ENCODE measurements at places on chromosomes 13 and 19.

- no peak for DNase-seq
These were observed 22.8 kb upstream of the C1QTNF9 start for GRCh38 chr13:24286624-24287023.

GRCh38 chr19:43656436-43656835, 13.5 kb downstream of the PLAUR start:
- no peak for DNase-seq

DNA sequence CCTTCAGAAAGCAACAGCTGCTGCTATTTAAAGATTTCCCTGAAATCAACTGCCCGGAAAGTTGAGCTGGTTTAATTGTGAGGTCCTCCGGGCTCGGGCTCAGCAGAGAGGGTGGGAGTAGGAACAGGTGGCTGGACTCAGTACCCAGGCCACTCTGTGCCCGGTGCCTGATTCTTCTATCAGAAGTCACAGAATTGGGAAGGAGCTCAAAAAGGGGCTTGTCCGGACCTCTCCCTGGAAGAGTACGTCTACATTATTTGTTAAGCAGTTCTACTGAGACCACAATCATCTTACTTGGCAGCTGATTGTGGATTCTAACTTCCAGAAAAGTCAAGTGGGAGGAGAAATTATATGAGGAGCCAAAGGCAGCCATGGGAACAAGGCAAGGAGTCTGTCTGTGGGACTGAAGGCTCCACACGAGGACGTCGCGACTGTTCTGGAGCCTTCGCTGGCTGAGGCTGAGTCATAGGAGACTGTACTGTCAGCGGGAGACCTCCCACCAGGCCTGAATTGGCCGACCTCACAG, 91.7 kb upstream of the ANKRD10 start:
- DNase-seq: peak; percentile 8

GRCh38 chr13:50208826-50209335, 193.6 kb downstream of the KCNRG start:
- DNase-seq: peak; percentile 42

- DNase-seq: peak; percentile 50
These were observed 4.1 kb downstream of the DLL3 start for GRCh38 chr19:39502640-39503417.

- DNase-seq: no peak
These were observed 57.3 kb downstream of the MBD3L2B start for GRCh38 chr19:6963937-6964336.

GRCh38 chr19:9934132-9934950, 2.0 kb downstream of the OLFM2 start:
- DNase-seq: no peak

- DNase-seq: no peak
These were observed 59.7 kb upstream of the KL start for GRCh38 chr13:32956595-32956933.

DNA sequence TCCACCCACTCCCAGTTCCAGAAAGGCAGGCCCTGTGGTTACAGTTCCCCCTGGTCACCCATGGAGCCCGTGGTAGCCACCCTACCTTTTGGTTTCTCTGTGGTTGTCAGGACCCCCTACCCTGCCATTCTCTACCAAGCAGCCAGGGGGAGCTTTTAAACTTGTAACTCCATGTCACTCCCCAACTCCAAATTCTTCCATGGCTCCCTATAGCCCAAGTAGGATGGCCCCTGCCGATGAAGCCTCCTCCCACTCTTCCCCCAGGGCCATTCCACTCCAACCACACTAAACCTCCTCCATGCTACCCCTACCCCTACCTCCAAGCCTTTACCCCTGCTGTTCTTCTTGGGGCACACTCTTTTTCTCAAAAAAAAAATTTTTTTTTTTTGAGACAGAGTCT, 2.2 kb downstream of the S1PR2 start:
- no peak for DNase-seq

- no peak for DNase-seq
These were observed 14.9 kb downstream of the TIMM13 start for GRCh38 chr19:2412449-2412848.

DNA sequence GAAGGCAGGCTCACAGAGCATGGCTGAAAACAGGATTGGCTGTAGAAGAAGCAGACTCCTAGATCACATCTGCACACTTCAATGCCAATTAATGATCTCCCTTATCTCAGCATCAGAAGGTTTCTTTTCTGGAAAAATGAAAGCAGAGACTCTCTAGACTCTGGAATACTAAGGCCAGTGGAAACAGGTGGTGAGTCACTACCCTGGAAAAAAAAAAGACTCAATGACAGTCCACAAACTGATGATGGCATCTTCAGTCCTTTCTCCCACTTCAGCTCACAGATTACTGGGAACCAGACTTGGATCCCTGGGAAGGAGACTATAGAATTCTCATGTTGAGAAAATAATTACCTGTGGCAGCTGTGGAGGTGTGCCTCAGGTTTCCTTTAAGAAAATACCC, 47.5 kb upstream of the MBNL2 start:
- no peak for DNase-seq

- no peak for DNase-seq
These were observed 471 bp upstream of the INSR start for GRCh38 chr19:7294558-7295212.

DNA sequence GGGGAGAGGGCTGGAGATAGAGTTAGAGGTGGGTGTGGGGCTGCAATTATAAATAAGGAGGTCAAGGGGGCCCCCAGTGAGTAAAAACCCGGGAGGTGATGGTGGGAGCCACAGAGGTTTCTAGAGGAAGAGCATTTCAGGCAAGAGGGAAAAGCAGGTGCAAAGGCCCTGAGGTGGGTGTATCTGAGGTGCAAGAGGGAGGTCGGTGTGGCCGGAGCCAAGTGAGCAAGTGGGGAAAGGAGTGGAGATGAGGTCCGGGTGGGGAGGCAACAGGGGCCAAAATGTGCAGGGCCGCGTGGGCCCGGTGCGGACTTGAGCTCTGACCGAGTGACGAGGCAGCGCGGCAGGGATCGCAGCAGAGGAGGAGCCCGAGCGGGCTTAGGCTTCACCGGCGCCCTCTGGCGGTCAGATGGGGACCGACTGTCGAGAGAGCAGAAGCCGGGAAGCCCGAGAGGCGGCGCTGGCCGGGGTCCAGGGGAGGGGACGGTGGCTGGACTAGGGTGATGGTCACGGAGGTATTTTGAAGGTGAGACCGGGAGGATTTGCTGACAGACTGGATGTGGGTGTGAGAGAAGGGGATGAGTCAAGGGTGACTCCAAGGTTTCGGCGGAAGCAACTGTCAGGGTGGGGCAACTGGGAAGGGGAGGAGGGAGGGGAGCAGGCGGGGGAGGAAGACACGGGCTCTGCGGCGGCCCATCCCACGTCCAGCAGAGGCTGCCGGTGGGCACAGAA, 17.7 kb upstream of the SPACA4 start:
- DNase-seq: peak; percentile 63

DNA sequence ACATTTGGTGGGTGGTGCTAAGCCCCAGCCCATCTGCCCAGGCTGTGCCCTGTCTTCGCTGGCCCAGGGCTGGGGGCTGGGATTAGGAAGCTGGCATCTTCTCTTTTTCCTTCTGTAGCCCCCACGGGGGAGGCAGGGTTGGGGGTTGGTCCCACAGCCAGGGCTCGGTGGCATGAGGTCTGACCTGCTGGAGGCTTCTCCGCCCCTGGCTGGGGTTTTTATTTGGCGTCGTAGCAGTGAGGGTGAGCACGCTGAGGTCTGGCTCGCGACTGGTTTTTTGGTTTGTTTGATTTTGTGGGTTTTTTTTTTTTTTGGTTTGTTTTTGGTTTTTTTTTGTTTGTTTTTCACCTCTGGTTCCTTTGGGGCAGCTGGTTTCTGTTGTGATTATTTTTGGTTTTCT, 14.7 kb downstream of the ZNF574 start:
- DNase-seq: no peak

- DNase-seq: no peak
These were observed 475.8 kb downstream of the FOXO1 start for GRCh38 chr13:40190641-40191100.

DNA sequence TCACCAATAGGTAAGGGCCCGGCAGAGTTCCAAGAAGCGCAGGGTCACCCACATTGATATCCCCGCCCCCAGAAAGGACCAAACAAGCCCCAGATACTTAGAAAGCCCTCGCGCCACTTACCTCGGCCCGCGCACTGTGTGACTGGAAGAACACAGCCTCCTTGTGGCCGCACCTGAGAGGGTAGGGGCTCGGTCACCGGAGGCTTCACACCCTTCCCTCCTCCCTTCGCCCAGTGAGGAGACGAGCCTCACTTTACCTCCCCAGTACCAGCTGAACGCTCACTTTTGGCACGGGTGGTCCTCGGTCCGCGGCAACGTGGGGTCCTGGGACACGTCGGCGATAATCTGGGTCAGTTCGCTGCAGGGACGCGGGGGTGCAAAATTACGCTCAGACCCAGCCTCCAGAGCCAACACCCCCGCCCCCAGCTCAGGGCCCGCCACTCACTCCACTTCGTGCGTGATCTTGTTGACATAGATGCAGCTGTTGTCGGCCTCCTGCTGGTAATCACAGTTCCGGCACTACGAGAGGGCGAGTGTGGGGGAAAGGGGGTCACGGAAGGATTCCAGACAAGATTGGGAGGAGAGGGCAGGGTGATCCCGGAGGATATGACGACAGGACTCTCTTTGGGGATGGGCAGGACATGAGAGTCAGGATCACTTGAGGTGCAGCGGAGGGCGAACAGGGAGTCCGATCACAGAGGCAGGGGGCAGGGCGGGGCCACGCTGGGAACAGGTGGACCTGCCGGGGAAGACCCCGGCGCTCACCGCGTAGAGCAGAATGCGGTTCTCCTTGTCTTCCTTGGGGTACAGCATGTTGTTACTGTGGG, 568 bp downstream of the POLR2I start:
- DNase-seq: no peak

- DNase-seq: no peak
These were observed 5.2 kb downstream of the MTUS2 start for GRCh38 chr13:28825379-28825778.

DNA sequence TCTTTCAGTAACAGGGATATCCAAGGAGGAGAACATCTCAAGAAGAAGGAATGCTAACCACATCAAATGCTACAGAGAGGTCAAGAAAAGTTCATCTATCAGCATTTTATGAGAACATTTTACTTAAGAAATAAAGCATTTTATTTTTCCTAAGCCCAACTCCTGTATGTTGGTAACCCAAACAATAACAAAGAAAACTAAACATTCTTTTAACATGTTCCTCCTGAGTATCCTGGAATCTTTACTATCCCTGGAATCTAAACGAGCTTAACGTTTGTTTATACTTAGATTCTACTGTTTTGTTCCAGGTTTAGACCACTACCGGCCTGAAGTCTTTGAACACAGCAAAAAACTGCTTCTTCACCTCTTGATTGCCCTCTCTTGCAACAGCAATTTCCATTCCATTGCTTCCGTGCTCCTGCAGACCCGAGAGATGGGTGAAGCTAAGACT, 89.7 kb downstream of the ZAR1L start:
- DNase-seq: peak; percentile 18

GRCh38 chr13:114177245-114178010, 1.6 kb upstream of the CFAP97D2 start:
- DNase-seq: no peak

DNA sequence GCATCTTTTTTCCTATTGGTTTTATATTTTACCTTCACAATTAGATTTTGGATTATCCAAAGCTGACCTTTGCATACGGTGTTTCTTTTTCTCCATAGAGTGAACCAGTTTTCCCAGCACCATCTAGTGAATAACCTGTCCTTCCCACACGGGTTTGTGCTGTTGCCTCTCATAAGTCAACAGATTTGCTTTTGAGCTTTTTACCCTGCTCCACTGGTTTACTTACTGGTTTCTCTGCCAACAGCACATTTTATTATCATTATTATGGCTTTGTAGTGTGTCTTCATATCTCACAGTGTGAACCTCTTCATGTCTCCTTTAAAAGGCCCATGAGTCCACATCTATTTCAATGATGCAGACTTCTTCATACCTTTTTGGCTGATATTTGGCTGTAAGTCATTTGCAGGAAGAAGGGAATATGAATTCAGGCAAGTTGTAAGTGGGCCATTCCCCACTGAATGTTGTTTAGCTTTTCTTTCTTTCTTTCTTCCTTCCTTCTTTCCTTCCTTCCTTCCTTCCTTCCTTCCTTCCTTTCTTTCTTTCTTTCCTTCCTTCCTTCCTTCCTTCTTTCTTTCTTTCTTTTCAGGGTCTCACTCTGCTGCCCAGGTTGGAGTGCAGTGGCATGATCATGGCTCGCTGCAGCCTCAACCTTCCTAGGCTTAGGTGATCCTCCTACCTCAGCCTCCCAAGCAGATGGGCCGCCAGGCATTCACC, 86.8 kb downstream of the TM9SF2 start:
- no peak for DNase-seq

DNA sequence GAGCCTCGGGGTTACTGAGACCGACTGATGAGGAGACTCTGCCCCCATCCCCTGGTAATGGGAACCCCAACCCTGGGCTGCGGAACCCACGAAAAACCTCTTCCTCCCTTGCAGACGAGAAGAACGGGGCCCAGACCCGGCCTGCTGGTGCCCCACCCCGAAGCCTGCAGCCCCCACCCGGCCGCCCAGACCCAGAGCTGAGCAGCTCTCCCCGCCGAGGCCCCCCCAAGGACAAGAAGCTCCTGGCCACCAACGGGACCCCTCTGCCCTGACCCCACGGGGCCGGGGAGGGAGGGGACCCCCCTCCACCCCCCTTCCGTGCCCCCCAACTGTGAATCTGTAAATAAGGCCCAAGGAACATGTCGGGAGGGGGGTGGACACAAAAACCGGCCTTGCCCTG, 13.3 kb downstream of the TMEM150B start:
- no peak for DNase-seq

- DNase-seq: no peak
These were observed 1773.6 kb downstream of the OLFM4 start for GRCh38 chr13:54802226-54802625.

DNA sequence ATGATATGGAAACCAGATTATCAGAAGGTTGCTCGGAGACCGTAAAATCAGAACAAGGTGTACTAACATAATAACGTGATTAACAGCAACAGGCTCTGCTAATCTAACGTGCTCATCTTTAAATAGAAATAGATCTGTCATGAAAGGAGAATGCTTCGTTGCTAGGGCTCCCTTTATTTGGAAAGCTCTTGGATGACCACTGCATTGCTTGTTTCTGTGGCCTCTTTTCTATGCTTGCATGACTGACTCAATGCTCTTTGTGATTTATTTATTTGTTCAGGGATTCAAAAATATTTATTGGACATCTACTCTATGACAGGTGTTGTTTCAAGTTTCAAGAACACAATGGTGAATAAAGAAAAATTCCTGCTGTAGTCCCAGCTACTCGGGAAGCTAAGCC, 22.3 kb upstream of the ZDHHC20 start:
- DNase-seq: no peak

Measured in NT2/D1 (cell line).